ENCODE measurements at places on chromosomes 1 and 21.

DNA sequence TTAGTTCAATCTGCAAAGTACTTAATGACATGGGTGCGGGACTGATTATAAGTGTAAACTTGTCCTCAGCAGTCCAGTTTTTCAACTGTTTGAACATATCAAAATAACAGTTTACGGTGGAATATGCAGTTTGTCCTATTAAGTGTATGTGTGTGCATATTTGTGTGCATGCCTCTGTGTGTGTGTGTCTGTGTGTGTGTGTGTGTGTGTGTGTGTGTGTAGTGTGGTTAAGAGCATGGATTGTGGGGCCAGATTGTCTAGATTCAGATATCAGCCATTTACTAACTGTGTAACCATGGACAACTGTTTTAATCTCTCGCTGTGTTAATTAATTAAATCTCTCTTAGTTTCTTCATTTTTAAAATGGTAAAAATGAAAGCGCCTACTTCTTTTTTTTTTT lies 39.0 kb downstream of the NEXN start:
- no peak for DNase-seq

DNA sequence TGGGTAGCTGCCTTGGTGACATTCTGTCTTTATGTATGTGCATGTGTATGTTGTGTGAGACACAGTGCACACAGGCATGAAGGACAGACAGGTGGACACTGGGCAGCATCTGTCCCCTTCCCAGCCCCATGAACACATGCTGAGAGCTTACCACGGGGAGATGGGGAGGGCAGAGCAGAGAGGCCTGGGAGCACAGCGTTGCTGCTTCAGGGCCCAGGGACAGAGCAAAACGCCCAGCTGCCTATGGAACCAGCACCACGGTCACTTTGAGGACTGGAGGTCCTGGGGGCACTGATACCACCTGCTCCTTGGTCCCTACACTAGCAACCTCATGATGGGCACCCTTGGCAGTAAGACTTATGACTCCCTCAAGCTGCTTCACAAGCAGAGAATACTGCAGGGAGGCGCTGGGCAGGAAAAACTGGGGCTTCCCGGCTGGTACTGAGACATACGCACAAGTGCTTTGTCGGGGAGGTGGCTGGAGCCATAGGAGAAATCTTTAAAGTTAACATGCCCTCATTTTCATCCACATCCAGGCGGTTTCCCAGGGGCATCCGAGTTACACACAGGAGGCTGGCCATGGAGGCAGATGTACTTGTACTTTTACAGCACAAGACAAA lies 40.3 kb downstream of the LMX1A start:
- no peak for DNase-seq

GRCh38 chr1:232754930-232755329 lies 50.3 kb upstream of the MAP10 start:
- DNase-seq, result no peak

GRCh38 chr1:150281221-150281757 lies 1.1 kb upstream of the CIART start:
- DNase-seq, result peak; percentile 49

DNA sequence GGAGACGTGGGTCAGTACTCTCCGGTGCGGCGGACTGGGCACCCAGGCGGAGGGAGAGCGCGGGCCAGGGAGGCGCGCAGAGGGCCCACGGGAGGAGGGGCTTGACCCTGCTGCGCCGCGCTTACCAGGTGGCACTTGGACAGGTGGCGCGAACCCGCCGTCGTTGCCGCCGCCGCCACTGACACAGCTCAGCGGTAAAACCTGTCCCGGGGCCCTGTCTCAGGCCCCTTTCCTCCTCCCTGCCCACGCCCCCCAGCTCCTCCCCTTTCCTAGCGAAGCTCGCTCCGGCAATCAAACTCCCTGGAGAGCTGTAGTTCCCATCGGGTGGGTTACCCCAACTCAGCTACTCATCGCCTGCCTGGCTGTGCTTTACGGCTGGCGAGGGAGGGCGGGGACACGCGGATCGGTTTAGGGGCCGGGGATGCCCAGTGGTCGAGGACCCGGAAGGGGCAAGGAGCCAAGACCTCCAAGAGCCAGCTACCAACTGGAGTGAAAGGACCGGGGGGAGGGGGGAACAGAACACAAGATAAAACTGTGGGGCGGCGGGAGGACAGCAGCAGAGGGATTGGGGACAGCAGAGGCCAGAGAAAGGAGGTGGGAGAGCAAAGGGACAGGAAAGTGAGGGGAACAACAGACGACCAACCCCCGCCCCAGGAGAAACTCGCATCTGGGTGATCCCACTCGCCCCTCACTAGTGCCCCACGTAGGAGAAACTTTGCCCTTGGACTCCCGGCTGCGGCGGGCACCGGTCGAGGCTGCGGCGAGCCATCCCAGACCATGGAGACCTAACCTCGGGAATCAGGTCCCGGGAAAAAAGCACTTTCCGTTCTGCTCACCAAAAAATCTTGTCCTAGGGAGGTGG lies 2.9 kb downstream of the GFI1 start:
- DNase-seq, result no peak

- no peak for DNase-seq
Measured at GRCh38 chr1:228177721-228178710, 12.4 kb downstream of the IBA57 start.

- DNase-seq, result no peak
Measured at GRCh38 chr1:232837087-232837486, 31.9 kb downstream of the MAP10 start.

DNA sequence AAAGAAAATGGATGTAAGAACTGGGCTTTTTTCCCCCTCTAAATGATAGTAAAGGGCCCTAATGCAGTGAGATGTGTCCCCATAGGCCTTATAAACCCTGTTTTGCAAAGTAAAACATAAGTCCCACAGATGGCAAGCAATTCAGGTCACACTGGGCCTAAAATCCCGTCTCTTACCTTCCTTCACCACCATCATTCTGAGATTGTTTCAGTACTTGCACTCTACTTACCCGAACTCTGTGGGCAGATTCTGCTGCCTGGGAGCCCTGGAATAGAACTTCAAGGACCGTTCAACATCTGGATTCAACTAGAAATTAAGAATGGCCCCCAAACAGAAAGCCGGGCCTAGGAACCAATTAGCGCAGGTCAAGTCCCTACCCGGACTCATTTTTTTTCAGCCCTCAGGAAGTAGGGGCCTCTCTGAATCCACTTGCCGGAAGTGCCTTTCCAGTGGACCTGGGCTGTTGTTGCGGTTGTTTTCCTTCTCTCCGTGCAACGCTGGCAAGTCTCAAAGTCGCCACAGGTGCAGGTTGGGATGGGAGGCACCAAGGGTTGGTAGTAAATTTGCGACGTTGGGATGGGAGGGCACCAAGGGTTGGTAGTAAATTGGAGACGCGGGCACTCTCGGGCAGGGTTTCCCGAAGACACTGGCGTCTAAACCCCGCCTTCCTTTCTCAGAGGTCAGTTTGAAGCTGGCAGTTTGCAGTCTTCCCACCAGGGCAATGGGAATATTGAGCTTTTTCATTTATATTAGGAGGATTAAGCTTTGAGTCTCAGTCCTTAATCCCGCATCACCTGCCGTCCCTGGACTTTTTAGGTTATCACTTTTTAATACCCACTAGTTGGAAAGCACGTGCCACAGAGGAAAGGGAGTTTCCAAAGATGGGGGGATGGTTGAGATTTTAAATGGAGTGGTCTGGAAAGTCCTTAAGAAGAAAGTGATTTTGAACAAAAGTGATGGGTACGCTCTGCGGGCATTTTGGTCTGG lies at the start of gene TMEM69:
TSS of gene TMEM69 (plus strand) at position 428 of the 987 bp plus-strand sequence. CDS start 2,888 bp downstream, outside the sequence.
- DNase-seq, result peak; percentile 92

GRCh38 chr1:44072204-44072603 lies 40.9 kb upstream of the SLC6A9 start:
- DNase-seq, result peak; percentile 94

- peak; percentile 80 for DNase-seq
Measured at GRCh38 chr21:34510148-34511142, 1.6 kb downstream of the KCNE1 start.

DNA sequence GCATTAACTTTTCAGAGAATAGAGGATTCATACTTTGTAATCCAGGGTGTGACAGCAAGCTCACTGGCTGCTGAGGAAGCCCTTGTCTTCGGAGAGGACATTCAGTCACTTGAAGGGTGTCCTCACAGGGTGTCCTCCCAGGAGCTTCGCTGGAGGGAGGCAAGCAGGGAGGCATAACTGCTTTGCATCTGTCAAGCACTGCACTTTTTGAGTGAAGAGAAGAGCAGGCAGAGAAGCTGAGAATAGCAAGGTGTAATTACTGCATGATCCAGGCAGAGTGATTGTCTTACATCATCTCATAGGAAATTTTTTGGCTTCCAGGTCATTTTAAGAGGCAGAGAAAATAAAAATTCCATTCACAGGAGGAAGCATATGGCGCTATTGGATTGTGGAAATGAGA lies 232.5 kb upstream of the ZP4 start:
- DNase-seq, result no peak

DNA sequence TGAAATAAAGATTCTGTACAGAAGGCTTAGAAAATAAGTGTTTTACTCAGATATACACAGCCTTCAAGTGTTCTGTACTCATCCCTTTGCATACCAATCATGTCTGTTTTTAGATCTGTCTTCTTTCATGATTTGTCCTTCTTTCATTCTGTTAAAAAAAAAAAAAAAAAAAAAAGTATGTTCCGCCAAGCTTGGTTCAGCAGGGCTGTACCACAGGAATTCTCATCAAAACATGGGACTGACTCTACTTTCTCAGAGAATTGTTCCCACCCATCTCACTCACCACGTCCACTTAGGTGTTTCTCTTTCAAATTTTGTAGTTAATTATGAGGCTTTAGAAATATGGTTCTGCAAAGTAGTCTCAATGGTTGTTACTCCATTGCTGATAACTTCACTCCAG lies 119.0 kb downstream of the AK5 start:
- DNase-seq, result peak; percentile 59

DNA sequence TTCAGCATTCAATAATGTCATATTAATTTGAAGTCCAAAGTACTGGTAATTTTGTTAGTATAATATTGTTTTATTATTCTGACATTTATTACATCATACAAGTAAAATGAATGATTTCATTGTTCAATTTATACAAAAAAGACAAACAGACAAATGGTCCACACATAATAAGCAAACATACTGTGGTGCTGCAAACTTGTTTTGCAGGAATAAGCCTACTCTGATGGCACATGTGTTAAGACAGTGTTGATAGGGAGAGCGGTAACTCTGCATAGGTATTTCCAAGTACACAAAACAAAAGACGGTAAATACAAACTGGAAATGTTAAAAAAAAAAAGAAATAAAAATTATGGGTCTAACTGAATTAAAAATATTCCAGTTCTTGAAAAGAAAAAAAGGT lies 59.7 kb upstream of the DPYD start:
- no peak for DNase-seq

DNA sequence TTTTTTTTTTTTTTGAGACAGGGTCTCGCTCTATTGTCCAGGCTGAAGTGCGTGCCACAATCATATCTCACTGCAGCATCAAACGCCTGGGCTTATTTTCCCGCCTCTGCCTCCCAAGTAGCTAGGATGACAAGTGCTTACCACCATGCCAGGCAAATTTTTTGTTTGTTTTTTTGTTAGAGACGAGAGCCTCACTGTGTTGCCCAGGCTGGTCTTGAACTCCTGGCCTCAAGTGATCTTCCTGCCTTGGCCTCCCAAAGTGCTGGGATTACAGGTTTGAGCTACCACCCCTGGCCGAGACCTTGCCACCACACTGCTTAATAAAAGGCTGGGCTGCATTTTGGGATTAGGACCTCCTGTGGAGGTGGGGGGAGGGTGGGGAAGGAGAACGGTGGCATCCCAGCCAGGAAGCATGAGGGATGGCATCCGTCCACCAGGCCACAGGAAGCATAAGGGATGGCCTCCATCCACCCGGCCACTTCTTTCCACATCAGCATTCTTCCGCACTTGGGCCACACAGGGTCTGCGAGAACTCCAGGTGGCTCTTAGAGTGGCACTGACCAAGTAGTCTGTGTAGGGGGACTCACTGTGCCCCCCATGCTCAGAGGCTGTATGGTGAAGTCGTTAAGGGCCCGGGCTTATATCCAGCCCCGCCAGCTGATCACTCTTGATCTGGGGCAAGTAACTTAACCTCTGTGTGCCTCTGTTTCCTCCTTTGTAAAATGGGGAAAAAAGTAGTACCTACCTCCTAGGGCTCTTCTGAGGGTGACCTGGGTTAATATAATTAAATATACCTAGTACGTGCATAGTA lies 75.0 kb downstream of the GALNT2 start:
- DNase-seq, result no peak

DNA sequence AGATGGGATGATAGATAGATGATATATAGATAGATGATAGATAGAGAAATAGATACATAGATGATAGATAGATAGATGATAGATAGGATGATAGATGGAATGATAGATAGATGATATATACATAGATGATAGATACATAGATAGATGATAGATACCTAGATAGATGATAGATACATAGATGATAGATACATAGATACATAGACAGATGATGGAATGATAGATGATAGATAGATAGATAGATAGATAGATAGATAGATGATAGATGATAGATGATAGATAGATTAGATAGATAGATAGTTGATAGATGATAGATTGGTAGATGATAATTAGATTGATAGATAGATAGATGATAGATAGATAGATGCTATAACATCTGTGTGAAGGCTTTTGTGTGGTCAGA lies 201.7 kb upstream of the RAB4A start:
- DNase-seq, result no peak

GRCh38 chr1:177585302-177586220 lies 384.3 kb downstream of the SEC16B start:
- no peak for DNase-seq

DNA sequence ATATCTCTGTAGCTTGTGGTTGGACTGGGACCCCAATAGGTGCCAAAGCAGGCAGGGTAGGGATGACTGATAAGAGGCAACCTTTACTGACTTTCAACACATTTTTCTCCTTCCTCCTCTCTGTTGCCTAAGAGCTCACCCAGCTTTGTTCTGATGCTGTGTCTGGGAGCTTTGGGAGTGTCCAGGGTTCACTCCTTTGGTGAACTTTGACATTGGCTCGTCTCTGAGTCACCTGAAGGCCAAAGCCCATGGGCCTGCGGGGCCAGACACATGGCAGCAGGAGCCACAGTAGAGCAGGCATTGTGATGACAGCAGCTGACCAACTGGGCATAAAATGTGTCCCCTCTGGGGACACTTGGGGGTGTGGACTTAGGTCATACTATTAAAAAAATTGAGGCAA lies 99.5 kb upstream of the ZNF644 start:
- no peak for DNase-seq

- no peak for DNase-seq
Measured at GRCh38 chr21:45821315-45821962, 160.1 kb upstream of the COL6A1 start.

DNA sequence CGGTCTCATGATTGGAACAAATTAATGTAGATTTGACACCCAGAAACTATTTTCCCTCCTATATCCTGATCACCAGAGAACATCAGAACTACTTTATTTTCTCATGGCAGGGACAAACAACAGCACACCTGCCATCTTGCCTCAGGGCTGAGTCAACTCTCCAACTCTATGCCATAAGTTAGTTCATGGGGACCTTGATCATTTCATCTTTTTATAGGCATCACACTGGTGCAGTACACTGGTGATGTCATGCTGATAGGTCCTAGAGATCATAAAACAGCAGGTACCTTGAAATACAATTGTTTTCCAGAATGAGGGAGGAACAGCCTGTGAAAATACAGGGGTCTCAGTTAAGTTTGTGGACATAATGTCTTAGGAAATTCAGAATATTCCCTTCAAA lies 45.8 kb downstream of the EDN2 start:
- no peak for DNase-seq

- DNase-seq, result peak; percentile 93
Measured at GRCh38 chr1:28369371-28370238, at the start of gene PHACTR4. Gene PHACTR4, plus strand, starts transcription at chr1:28369740. Its CDS starts 37,708 bp downstream, at chr1:28407448.

GRCh38 chr1:187928696-187929095 lies 1099.9 kb downstream of the PLA2G4A start:
- no peak for DNase-seq
